ENCODE measurements at places on chromosomes 3 and 15. TPM values are rescaled to one million over a fixed set of nuclear protein-coding genes. Genes with fewer than 3 reads are reported as not detected.

LCTL gene
- total RNA-seq: not detected

DNA sequence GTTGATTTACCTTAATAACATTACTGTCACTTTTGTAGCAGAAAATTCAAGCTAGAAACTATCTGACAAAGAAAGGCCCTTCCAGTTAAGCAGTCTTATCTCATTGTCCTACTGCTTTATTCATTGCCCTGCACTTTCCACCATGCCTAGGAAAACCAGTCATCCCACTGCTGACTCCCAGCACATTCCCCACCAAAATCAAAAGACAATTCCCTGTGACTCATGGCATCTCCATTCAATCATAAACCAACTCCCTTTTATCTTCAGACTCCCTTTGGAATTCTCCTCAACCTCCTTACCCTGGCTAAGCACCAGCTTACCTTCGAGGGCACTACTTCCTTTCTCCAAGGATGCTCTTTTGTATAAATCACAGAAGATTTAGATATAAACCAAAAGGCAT, 184.3 kb downstream of the PLCH1 start:
- H3K4me3 ChIP-seq: no peak overlapping the region
- no peaks in the 10 kb centered on the region for H3K36me3 ChIP-seq
- DNase-seq: no peak
- H3K27me3 ChIP-seq: no peaks in the 10 kb centered on the region
- no peaks in the 10 kb centered on the region for H3K4me1 ChIP-seq

DNA sequence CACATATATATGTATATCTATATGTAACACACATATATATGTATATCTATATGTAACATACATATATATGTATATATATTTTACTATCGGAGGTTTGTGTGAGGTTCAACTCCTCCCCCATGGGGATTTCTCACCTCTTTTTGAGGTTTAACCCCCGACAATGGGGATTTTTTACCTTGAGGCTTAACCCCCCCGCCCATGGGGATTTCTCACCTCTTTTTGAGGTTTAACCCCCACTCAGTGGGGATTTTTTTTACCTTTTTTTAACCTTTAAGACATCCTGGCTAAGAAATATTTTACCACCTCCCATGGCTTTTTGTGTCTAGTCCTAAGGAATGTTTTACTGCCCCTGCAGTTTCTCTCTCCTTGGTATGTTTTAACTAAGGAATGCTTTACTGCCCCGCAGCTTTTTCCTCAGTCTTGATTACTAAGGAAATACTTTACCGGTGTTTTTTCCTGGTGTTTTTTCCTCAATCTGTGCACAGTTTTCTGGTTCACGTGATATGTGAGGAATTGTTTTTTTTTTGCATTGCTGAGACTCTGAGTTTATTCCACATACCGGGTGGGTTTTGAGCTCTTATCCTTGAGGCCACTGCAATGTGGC, 185.2 kb downstream of the KLF13 start:
- no peaks in the 10 kb centered on the region for H3K4me1 ChIP-seq
- no peak for DNase-seq
- no peak overlapping the region for H3K4me3 ChIP-seq
- H3K27ac ChIP-seq: no peak overlapping the region
- H3K27me3 ChIP-seq: no peaks in the 10 kb centered on the region

DNA sequence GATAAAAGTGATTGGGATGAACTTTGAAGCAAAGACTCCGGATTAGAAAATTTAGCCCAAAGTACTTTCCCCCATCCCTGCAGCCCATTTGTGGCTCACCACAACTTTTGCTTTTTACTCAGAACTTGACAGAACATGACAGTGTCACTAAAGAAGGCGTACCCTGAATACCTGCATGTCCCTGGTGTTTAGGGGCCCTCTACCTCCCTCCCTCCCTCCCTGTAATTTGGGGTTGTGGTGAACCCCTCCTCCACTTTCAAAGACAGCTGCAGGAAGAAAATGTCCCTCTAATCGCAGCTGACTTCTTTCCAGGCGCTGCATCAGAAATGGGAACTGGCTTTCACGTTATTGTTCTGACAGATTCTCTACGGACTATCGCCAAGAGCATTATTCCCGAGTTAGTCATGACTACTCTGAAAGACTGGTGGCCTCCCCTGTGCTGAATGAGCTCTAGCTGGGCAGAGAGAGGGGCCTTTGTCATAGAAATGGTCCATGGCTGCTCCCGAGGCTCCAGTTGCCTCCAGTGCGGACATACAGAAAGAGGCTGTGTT, 93.2 kb upstream of the ARHGEF3 start:
- DNase-seq: no peak
- no peak overlapping the region for H3K4me3 ChIP-seq
- H3K27ac ChIP-seq: no peak overlapping the region

- H3K36me3 ChIP-seq: no peaks in the 10 kb centered on the region
- H3K27me3 ChIP-seq: no peaks in the 10 kb centered on the region
- DNase-seq: no peak
- H3K4me1 ChIP-seq: no peaks in the 10 kb centered on the region
- no peak overlapping the region for H3K27ac ChIP-seq
Measured at GRCh38 chr15:58590926-58591325, 158.6 kb downstream of the ADAM10 start.

- no peak overlapping the region for H3K4me3 ChIP-seq
- H3K36me3 ChIP-seq: no peaks in the 10 kb centered on the region
- H3K4me1 ChIP-seq: no peaks in the 10 kb centered on the region
- DNase-seq: no peak
- no peak overlapping the region for H3K27ac ChIP-seq
Measured at GRCh38 chr3:164341086-164341485, 737.2 kb downstream of the SI start.

- no peaks in the 10 kb centered on the region for H3K36me3 ChIP-seq
- no peak overlapping the region for H3K27ac ChIP-seq
- no peaks in the 10 kb centered on the region for H3K4me1 ChIP-seq
Measured at GRCh38 chr15:27725731-27726130, 373.4 kb downstream of the OCA2 start.

- no peak for DNase-seq
- H3K36me3 ChIP-seq: no peaks in the 10 kb centered on the region
- H3K4me1 ChIP-seq: peaks cover 5% of the 10 kb centered on the region
- H3K27ac ChIP-seq: no peak overlapping the region
- H3K4me3 ChIP-seq: no peak overlapping the region
- H3K27me3 ChIP-seq: no peaks in the 10 kb centered on the region
Measured at GRCh38 chr15:68587769-68588385, 9.1 kb downstream of the CORO2B start.

- no peak for DNase-seq
- no peaks in the 10 kb centered on the region for H3K36me3 ChIP-seq
- no peak overlapping the region for H3K27ac ChIP-seq
- H3K4me1 ChIP-seq: no peaks in the 10 kb centered on the region
- no peak overlapping the region for H3K4me3 ChIP-seq
Measured at GRCh38 chr3:82938821-82939328, 1177.4 kb upstream of the GBE1 start.

GRCh38 chr3:142586803-142587406, 8.4 kb upstream of the ATR start:
- H3K27ac ChIP-seq: no peak overlapping the region
- DNase-seq: no peak
- no peak overlapping the region for H3K4me3 ChIP-seq
- no peaks in the 10 kb centered on the region for H3K4me1 ChIP-seq
- no peaks in the 10 kb centered on the region for H3K36me3 ChIP-seq
